ENCODE measurements at places on chromosomes 1 and 21. TPM values are rescaled to one million over a fixed set of nuclear protein-coding genes. Genes with fewer than 3 reads are reported as not detected.

DNA sequence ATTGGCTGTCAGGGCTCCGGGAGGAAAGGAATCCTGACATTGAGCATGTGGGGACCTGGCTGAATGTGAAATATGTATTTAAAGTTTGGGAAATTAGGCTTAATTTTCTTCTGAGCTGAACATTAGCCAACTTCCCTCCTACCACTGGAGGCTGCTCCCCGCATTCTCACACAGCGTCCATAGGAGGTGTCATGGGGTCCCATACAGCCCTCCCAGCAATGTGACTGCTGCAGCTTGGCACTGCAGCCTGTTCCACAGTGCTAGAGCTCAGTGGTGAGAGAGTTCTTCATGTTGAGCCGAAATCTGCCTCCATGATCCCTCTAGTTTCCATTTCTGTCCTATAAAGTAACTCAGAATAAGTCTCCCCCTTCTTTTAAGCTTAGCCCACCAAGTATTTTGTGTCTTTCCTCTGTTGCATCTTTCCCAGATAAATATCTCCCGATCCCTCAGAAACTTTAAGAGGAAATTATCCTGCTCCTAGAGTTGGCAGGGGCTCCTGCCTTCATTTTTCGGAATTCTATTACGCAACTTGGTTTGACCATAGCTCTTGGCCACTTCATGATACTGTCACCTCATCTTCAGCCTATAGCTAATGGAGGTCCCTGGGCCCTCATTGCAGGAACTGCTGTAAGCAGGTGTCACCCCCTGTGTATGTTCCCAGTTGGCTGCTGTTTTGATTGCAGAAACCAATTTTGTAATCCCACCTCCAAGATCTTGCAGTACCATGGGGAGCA lies 2.0 kb downstream of the FCRL6 start:
- peaks cover 13% of the 10 kb centered on the region for H3K4me1 ChIP-seq
- H3K27me3 ChIP-seq: no peaks in the 10 kb centered on the region
- no peak for DNase-seq
- no peaks in the 10 kb centered on the region for H3K36me3 ChIP-seq
- H3K4me3 ChIP-seq: no peak overlapping the region

GRCh38 chr1:3779265-3779911 lies 6.8 kb downstream of the SMIM1 start:
- H3K4me1 ChIP-seq: peaks cover 17% of the 10 kb centered on the region
- H3K27ac ChIP-seq: no peak overlapping the region
- H3K36me3 ChIP-seq: no peaks in the 10 kb centered on the region
- H3K27me3 ChIP-seq: no peaks in the 10 kb centered on the region
- no peak overlapping the region for H3K4me3 ChIP-seq
- no peak for DNase-seq

- DNase-seq: peak; percentile 56
- no peaks in the 10 kb centered on the region for H3K36me3 ChIP-seq
- H3K4me1 ChIP-seq: no peaks in the 10 kb centered on the region
- no peaks in the 10 kb centered on the region for H3K27me3 ChIP-seq
Observed at GRCh38 chr1:17819129-17819802, 64.1 kb downstream of the ACTL8 start.

DNA sequence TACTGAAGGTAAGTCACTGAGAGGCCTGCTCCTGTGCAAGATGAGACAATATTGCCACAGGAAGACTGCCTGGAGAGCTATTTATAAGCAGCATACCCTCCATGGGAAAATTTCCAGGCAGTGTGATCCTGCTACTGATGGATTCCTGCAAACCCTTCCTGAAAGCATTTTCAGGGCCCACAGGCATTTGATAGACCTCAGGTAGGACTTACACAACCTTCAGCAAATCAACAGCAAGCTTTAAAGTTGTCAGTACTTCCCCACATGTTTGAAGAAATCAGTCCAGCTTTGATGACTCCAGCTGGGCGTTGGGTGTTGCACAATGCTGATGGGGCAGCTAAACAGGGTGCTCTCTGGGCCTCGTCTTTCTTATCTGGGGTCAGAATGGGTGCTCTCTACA lies 108.8 kb downstream of the PLXNA2 start:
- H3K36me3 ChIP-seq: no peaks in the 10 kb centered on the region
- no peaks in the 10 kb centered on the region for H3K27me3 ChIP-seq
- DNase-seq: no peak
- H3K4me1 ChIP-seq: no peaks in the 10 kb centered on the region
- H3K4me3 ChIP-seq: no peak overlapping the region
- no peak overlapping the region for H3K27ac ChIP-seq

DNA sequence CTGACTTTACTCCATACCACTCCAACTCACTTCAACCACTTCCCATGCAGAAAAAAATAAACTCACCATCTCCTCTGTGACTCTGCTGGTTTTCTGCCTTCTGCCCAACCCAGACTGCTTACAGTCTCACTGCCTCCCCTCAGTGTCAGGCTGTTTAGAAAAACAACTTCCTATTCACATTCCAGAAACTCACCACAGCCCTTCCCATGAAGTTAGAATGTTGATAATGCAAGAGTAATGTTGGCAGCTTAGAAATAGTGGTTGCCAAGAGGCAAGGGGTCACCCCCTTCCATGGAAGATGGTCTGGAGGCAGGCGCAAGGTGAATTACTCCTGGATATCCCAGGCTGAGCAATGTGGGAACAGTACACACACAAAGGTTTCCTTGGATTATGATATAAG lies at the start of gene SELP:
Gene SELP, minus strand, starts transcription at position 119 of the 400 bp plus-strand sequence. Its CDS starts 50 bp downstream, at position 69.
- no peak within 1 kb of the TSS for H3K4me3 ChIP-seq
- H3K27me3 ChIP-seq: no peaks in the 10 kb centered on the region
- no peak for DNase-seq
- no peak within 1 kb of the TSS for H3K27ac ChIP-seq
- no peaks in the 10 kb centered on the region for H3K4me1 ChIP-seq

DNA sequence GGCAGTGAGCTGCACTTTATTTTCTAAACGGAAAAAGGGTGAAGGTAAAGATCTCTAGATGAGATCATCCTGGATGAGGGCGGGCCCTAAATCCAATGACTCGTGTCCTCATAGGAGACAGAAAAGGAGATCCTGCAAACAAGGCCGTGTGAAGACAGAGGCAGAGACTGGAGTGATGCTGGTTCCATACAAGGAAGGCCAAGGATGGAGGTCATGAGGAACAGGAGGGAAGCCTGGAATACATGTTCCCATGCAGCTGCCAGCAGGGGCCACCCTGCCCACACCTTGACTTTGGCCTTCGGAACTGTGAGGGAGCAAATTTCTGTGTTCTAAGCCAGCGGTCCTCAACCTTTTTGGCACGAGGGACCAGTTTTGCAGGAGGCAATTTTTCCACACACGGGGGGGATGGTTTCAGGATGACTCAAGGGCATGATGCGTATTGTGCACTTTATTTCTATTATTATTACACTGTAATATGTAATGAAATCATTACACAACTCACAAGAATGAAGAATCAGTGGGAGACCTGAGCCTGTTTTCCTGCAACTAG lies 94.3 kb downstream of the PSMG1 start:
- no peak overlapping the region for H3K27ac ChIP-seq
- no peaks in the 10 kb centered on the region for H3K36me3 ChIP-seq
- no peak for DNase-seq
- H3K27me3 ChIP-seq: no peaks in the 10 kb centered on the region
- no peak overlapping the region for H3K4me3 ChIP-seq
- H3K4me1 ChIP-seq: peaks cover 10% of the 10 kb centered on the region

GRCh38 chr1:208541225-208541855 lies 297.2 kb upstream of the PLXNA2 start:
- H3K4me3 ChIP-seq: no peak overlapping the region
- H3K36me3 ChIP-seq: no peaks in the 10 kb centered on the region
- DNase-seq: no peak

DNA sequence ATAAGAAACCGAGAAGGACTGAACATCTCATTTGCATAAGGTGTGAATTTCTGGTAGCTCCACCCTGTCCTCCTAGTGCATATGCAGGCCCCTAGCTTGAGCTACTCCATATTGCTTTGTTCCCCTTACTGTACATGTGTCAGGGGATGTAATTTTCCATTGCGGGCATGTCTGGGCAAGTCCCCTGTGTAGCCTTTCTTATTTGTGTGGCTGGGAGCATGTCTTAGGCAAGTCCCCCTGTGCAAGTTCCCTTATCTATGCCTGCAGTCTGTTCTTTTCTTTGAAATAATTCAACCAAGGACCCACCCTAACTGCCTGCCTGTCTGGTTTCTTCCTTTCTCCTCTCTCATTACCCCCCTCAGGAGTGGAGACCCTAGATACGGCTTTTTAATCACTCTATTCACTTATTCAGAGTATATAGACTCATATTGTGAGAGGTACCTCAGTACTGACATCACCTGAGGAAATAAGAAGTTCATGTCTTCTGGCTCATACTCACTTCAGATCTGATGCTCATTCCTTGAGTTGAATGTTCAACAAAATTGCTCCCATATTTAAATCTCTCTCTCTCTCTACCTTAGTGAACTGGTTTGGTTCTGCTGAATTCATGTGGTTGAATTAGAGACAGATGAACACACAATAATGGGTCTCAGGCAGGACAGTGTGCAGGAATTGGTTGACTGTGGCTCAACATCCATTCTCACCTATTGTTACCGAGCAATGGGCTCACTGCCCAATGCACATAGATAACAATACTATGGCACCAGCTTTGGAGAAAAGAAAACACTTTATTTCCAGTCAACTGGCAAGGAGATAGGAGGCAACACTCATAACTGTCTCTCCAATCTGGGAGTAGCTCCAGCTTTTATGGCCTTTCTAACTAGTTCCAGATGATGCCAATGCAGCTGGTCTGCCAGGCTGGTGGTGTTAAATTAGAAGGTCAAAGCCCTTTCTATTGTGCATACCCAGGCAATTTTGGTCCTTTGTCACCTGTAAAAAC lies 27.9 kb upstream of the NPL start:
- H3K4me1 ChIP-seq: peaks cover 5% of the 10 kb centered on the region
- no peak overlapping the region for H3K27ac ChIP-seq
- no peaks in the 10 kb centered on the region for H3K36me3 ChIP-seq
- no peaks in the 10 kb centered on the region for H3K27me3 ChIP-seq

PRKCZ gene
- 21.6 TPM for total RNA-seq

POU3F1 gene
- total RNA-seq: 0.17 TPM

MYOC gene
- 1.3 TPM for total RNA-seq

TSPEAR gene
- total RNA-seq: not detected

FOXD3 gene
- not detected for total RNA-seq

HAX1 gene
- total RNA-seq: 99.7 TPM
